ENCODE measurements at places on chromosomes 6 and 20.
A peak's percentile ranks its signal among the peaks of the same experiment; 100 is the strongest.

- DNase-seq = no peak
- H3K4me1 ChIP-seq = peaks cover 34% of the 10 kb centered on the region
- H3K27ac ChIP-seq = peak overlapping the region; percentile 42
- H3K27me3 ChIP-seq = no peaks in the 10 kb centered on the region
- H3K4me3 ChIP-seq = no peak overlapping the region
Measured at GRCh38 chr6:7201732-7202541, 94.2 kb downstream of the RREB1 start.

DNA sequence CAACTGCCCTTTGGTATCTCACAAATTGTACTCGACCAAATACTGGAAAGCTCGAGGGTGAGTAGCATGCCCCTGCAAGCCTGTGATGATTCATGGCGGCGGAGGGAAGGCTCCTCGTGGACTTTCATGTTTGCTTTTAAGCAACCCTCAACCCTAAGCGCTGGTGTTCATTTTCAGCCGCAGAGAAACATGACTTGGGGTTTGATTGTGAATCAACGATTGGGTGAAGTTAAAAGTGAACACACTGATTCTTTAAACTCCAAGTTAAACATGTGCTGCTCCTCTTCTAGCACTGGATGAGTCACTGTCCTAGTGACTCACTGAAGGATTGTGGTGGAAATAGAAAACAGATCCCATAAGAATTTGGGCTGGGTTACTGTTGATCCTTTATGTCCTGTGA, 8.3 kb downstream of the CD109 start:
- DNase-seq = no peak
- H3K4me3 ChIP-seq = no peak overlapping the region
- no peaks in the 10 kb centered on the region for H3K27me3 ChIP-seq
- H3K27ac ChIP-seq = peak overlapping the region; percentile 91

DNA sequence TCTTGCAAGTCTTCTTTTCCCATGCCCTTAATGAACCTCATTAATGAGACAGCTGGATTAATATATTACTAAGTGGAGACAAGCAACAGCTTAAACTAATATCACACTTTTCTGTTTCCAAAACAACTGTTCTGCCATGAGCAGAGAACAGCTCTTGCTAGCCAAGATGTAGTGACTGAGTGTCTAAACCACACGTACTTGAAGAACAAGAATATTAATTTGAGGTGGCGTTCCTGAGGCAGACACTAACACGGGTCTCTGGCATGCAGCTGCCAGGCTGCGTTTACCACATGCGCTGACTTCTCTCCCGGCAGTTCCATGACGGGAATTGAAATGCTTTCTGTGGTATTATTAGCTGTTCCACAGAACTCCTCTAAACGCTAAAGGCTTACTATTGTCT, 80.6 kb downstream of the FNDC1 start:
- H3K4me3 ChIP-seq = no peak overlapping the region
- no peaks in the 10 kb centered on the region for H3K27me3 ChIP-seq
- peak overlapping the region; percentile 35 for H3K27ac ChIP-seq
- no peaks in the 10 kb centered on the region for H3K36me3 ChIP-seq
- H3K4me1 ChIP-seq = peaks cover 29% of the 10 kb centered on the region
- DNase-seq = no peak

DNA sequence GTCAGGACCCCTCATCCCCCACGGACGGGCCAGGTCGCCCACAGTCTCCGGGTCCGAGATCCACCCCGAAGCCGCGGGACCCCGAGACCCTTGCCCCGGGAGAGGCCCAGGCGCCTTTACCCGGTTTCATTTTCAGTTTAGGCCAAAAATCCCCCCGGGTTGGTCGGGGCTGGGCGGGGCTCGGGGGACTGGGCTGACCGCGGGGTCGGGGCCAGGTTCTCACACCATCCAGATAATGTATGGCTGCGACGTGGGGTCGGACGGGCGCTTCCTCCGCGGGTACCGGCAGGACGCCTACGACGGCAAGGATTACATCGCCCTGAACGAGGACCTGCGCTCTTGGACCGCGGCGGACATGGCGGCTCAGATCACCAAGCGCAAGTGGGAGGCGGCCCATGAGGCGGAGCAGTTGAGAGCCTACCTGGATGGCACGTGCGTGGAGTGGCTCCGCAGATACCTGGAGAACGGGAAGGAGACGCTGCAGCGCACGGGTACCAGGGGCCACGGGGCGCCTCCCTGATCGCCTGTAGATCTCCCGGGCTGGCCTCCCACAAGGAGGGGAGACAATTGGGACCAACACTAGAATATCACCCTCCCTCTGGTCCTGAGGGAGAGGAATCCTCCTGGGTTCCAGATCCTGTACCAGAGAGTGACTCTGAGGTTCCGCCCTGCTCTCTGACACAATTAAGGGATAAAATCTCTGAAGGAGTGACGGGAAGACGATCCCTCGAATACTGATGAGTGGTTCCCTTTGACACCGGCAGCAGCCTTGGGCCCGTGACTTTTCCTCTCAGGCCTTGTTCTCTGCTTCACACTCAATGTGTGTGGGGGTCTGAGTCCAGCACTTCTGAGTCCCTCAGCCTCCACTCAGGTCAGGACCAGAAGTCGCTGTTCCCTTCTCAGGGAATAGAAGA, 978 bp downstream of the HLA-A start:
- peak overlapping the region; percentile 84 for H3K27ac ChIP-seq
- peak overlapping the region; percentile 62 for H3K4me3 ChIP-seq
- DNase-seq = no peak

DNA sequence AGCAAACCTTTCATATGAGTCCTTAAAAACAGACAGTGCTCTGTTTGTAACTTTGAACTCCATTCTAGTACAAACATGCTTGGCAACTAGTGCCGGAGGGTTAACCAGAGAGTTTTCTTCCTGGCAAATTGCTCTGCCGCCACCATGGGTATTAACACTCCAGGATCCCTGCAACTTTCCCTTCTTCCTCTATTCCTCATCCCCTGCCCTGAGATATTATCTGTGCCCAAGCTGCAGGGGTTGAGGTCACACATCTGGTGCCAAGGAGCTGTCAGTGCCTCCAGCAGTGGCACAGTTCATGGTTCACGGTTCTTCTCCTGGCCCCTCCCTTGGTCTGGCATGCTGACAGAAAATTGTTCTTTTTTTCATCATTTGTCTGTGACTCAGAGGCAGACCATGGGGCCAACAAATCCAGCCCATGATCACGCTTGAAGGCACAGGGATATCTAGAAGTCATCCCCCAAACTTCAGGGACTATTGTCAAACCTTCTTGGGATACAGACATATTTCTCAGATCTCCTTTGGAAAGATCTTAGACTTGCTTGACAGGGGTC, 77.5 kb downstream of the ATXN1 start:
- H3K4me3 ChIP-seq = no peak overlapping the region
- DNase-seq = no peak
- peaks cover 69% of the 10 kb centered on the region for H3K4me1 ChIP-seq
- H3K36me3 ChIP-seq = no peaks in the 10 kb centered on the region

- DNase-seq = no peak
- no peaks in the 10 kb centered on the region for H3K36me3 ChIP-seq
- no peaks in the 10 kb centered on the region for H3K27me3 ChIP-seq
- H3K27ac ChIP-seq = peak overlapping the region; percentile 94
- peak overlapping the region; percentile 44 for H3K4me3 ChIP-seq
Measured at GRCh38 chr6:148509800-148510581, 167.4 kb downstream of the SASH1 start.

GRCh38 chr6:43604174-43604573, 24.9 kb downstream of the GTPBP2 start:
- H3K4me3 ChIP-seq = no peak overlapping the region
- H3K27ac ChIP-seq = no peak overlapping the region
- peaks cover 34% of the 10 kb centered on the region for H3K36me3 ChIP-seq

DNA sequence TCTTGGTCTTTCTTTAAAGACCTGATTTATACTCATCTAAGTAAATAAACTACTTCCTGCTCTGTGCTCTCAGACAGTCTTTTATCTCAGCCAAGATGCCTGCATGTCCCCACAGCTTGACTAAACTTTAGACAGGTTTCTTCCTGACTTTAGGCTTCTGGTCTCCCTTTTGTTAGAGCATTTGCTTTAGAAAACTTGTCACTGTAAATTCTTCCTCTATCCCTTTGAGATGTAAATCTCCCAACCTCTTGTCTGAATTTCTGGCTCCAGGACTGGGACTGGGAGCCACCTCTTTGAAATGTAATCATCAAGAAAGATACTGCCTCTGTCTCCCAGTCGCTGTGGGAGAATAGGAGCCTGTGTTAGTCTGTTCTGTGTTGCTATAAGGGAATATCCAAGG, 739.9 kb downstream of the C6orf118 start:
- no peaks in the 10 kb centered on the region for H3K4me1 ChIP-seq
- no peak overlapping the region for H3K4me3 ChIP-seq
- H3K27ac ChIP-seq = no peak overlapping the region
- DNase-seq = no peak
- no peaks in the 10 kb centered on the region for H3K27me3 ChIP-seq
- H3K36me3 ChIP-seq = no peaks in the 10 kb centered on the region

GRCh38 chr6:151091571-151091970, 148.2 kb upstream of the AKAP12 start:
- H3K36me3 ChIP-seq = no peaks in the 10 kb centered on the region
- no peak overlapping the region for H3K4me3 ChIP-seq
- no peak overlapping the region for H3K27ac ChIP-seq
- DNase-seq = no peak

DNA sequence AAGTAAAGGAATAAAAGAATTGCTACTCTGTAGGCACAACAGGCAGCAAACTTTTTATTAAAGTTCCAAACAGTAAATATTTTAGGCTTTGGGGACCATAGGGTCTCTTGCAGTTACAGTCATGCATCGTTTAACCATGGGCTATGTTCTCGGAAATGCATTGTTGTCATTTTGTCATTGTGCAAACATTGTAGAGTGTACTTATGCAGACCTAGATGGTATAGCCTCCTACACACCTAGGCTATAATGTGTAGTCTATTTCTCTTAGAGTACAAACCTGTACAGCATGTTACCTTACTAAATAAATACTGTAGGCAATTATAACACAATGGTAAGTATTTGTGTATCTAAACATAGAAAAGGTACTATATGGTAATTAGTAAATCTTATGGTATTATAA, 54.7 kb downstream of the CDS2 start:
- peaks cover 7% of the 10 kb centered on the region for H3K4me1 ChIP-seq
- H3K4me3 ChIP-seq = no peak overlapping the region
- H3K27me3 ChIP-seq = no peaks in the 10 kb centered on the region

DNA sequence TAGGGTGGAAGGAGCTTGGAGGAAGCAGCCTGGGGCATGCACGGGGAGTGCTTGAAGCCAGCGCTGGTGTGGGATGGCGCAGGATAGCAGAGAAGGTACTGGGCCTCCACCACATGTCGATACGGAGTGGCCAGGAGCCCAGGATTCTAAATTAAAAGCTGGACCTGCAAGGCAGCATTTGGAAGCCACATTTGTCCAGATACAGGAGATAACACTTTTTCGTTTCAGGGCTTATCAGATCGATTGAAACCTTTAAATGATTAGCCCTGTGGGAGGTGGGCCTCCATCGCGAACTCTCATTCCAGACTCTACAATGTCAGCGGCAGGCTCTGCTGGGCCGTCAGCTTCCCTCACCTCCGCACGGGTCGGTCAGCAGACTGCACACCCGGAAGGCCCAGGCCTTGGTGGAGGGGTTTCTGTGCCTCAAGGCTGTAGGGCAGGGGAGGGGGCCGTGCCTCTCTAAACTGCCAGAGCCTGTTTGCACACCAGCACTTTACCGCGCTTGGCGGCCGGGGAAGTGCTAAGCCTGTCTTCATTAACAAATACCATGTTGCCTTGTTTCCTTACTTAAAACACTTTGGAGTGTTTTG, 17.9 kb downstream of the EDN3 start:
- peaks cover under 1% of the 10 kb centered on the region for H3K4me1 ChIP-seq
- H3K4me3 ChIP-seq = no peak overlapping the region
- no peak overlapping the region for H3K27ac ChIP-seq
- H3K27me3 ChIP-seq = no peaks in the 10 kb centered on the region

DNA sequence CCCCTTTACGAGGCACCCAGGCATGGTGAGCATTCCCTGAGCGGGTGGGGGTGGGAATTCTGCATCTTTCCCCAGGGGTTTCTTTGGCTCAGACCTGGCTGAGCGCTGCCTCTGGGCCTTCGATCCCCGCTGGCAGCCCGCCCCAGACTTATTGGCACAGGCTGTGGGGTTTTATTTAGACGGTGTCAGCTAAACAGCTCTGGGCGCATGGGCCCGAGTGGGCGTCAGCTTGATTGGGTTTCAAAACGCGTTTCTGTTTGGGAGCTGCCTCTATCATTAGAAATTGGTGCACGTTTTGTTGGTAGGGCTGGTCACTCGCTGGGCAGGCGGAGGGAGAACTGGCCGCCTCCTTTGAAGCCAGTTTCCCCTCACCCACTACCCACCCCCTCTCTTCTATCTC, 21.0 kb downstream of the PMEPA1 start:
- no peaks in the 10 kb centered on the region for H3K27me3 ChIP-seq
- H3K27ac ChIP-seq = peak overlapping the region; percentile 65
- no peak for DNase-seq
- no peak overlapping the region for H3K4me3 ChIP-seq

DNA sequence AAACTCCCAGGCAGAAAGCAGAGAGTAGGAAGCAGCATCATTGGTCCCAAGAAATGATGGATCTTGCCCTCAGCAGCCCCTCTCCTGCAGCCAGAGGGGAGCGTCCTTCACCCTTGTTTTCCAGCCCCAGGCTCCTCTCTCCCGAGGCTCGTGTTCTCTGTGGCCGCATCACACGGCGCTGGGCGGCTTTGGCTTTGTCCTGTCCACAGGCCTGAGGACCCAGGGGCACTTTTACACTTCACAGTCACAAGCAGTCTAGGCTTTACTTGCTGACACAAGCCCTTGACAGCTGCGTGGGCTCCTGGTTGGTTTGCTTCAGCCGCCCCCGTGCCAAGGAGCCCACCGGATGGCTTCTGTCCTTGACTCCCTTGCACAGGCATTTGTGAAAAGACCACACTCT, 175.4 kb upstream of the THBS2 start:
- no peaks in the 10 kb centered on the region for H3K27me3 ChIP-seq
- no peak overlapping the region for H3K4me3 ChIP-seq
- peaks cover 7% of the 10 kb centered on the region for H3K4me1 ChIP-seq

DNA sequence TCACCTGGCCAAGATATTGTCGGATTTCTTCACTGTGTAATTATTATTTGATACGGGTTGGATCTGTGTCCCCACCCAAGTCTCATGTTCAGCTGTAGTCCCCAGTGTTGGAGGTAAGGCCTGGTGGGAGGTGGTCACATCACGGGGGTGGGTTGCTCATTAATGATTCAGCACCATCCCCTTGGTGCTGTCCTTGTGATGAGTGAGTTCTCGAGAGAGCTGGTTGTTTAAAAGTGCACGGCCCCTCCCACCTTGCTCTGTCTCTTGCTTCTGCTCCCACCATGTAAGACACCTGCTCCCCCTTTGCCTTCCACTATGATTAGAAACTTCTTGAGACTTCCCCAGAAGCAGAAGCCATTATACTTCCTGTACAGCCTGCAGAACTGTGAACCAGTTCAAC, 173.9 kb upstream of the PMEPA1 start:
- H3K27ac ChIP-seq = no peak overlapping the region
- H3K36me3 ChIP-seq = no peaks in the 10 kb centered on the region
- H3K4me3 ChIP-seq = no peak overlapping the region
- peaks cover 34% of the 10 kb centered on the region for H3K4me1 ChIP-seq
- H3K27me3 ChIP-seq = no peaks in the 10 kb centered on the region
